ENCODE measurements at places on chromosomes 7 and 10.

DNA sequence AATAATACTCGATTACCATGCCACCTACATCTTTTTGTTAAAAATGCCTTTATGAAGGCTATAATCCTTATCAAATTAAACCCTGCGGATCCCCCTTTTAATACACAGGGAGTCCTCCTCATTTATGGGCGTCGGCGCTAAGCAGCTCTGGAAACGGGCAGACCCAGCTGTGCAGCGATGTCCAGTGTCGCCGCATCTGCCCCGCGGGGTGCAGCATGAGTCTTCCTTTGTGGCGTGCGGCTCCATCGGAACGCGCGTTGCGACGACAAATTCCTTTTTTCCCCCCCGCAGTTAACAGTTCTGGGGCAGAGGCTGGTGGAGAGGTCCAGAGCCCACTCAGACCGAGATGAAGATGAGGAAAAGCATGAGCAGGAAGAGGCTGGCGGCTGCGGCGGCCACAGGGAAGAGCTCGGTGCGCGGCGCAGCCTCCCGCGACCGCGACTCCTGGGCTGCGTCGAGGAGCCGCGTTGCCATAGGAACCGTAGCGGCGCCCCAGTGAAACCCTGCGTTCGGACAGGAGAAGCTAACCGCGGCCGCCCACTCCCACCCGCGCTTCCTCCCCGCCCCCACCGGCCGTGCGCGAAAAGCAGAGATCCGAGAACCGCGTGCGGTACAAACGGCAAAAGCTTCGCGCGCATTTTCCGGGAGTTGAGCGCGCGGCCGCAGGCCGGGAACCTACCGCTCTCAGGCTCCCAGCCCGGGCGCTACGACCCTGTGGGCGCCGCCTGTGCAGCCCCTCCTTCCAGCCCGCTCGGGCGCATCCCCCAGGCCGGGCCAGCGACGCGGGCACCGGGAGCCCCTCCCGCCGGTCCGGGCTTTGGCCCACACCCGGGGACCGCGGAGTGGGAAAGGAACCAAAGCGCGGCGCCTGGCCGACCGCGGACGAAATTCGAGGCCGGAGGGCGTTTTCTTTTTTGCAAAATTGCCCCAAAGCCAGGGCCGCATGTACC lies 130.6 kb downstream of the SPAG6 start:
- peak; percentile 23 for DNase-seq

DNA sequence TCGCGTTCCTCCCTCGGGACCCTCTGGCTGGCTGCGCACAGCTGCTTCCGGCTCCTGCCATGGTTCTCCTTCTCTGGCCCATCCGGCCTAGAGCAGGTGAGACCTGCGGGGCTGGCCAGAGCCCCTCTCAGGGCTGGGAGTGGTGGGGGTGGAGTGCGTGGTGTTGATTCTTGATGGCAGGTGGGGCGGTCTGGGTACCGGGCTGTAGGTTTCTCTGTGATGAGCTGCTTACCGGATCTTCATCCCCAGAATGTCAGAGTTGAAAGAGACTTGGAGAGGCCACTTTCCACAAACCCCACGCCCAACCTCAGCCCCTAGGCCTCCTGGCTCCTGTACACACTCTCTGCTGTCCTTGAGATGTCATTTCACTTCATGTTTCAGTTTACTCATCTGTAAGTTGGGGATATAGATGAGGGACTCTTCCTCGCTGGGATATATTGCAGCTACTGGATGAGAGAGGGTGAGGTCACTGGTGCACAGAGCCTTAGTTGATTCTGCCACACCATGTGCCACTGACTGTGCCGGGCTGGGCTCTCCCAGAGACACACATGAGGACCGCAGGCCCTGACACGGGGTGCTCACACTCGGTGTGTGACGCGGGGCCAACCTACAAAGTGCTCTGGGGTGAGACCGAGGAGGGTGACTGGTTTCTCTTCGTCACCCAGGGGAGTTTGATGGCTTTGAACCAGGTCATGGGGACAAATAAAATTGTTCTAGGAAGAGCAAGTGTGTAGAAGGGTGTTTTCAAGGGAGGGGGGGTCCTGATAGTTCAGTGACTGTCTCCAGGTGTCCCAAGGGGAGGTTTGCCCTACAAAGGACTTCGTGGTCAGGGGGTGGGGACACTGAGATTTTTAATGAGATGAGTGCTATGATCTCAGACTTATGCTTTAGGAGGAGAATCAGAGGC lies 29.5 kb downstream of the ZNF775 start:
- no peak for DNase-seq

- no peak for DNase-seq
Observed at GRCh38 chr7:123410273-123410904, 124.0 kb downstream of the IQUB start.

- no peak for DNase-seq
Observed at GRCh38 chr10:3169673-3170072, 2.9 kb downstream of the PITRM1 start.

- DNase-seq, result no peak
Observed at GRCh38 chr10:79445977-79446757, 743 bp upstream of the ZCCHC24 start.

- no peak for DNase-seq
Observed at GRCh38 chr10:111650088-111650487, 533.5 kb downstream of the GPAM start.

DNA sequence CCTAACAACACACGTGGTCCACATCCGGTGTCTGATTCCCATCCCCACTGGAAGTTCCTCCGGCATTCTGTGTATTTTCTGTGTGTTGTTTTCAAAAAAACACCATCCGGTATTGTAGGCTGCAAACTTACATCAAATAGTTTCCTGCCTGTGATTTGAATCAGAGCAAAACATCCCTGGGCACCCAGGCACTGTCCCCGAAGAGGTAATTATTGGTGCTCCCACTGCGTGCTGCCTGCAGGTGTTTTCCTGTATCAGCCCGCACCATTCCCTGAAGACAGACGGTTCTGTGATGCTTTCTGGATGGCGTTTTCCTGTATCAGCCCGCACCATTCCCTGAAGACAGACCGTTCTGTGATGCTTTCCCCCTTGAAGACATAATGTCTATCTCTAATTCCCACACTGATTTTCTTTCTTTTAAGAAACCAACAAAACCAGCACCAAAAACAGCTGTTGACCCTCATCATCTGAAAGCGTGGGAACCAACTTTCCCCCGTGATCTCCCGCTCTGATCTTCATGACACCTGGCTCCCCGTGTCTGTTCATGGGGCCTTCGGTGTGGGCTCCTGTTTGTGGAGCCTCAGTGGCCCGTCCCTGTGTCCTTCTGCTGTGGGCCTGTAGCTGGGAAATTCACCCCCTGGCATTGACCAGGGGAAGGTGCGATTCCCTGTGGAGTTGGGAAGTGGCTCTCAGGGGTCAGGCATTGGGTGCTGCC lies 205.3 kb downstream of the ADARB2 start:
- DNase-seq, result no peak

- no peak for DNase-seq
Observed at GRCh38 chr10:98300526-98301229, 32.7 kb upstream of the LOXL4 start.

DNA sequence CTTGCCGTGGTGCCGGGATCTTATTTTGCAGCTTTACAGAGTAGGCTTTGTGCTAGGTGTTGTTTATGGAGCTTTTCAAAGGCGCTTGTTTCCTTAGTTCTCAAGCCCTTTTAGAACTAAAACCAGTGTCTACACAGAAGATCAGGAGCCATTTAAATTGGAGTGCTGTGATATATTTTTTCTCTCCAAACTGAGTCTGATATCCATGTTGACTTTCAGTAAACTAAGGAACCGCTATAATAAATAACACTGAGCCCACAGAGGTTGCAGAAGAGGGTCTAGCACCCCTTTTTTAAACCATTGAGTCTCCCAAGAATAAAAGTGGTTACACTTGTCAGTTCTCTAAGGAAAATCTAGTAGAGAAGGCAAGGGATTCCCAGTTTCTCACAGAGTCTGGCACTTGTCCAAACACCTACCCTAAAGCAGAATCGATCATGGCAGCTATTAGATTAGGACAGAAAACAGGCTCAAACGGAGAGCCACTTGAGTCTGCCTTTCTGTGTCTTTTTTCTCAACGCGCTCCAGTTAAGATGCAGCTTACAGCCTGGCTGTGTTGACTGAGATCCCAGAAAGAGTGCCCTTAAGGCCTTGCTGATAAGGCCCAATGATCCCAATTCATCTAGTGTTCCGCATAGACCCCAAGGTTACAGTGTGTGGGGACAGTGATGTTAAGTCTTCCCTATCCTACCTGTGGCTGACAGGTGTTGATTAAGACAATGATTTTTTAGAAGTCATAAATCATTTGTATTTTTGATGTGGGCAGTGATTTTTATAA lies 804 bp downstream of the TMEM106B start:
- no peak for DNase-seq

DNA sequence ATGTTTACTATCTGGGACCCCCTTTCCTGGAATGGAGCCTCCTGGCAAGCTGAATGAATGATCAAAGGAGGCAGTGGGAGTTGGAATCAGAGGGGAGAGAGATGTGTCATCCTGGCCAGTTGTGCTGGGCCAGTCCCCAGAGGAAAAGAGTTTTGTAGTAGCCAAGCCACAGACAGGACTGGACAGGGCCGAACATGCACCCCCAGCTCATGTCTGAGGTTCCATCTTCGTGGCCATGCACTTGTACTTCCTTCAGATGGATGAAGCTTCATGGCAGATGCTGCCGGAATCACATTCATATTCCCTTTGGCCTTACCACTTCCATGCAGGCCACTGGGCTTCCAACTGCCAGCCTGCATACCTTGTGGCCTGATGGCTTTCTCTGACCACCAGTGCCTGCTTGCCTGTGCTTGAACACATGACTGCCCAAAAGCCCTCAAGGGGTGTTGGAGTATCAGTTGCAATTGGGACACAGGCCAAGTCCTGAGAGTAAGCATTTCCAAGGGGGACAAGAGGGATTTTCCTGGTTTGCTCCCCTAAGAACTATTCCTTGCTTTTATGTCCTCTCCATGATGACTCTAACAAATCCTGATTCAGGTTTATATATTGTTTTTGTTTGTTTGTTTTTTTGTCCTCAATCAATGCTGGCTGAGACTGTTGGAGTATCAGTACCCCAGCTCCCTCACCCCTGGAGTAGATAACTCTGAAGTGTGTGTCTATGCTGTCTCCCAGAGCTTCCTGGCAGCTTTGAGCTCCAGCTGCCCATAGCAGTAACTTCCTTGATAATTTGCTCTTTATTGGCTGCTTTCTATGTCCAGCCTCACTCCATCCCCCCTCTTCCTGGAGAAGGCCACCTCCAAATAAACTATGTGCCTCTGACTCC lies 63.6 kb downstream of the TMEM130 start:
- no peak for DNase-seq

DNA sequence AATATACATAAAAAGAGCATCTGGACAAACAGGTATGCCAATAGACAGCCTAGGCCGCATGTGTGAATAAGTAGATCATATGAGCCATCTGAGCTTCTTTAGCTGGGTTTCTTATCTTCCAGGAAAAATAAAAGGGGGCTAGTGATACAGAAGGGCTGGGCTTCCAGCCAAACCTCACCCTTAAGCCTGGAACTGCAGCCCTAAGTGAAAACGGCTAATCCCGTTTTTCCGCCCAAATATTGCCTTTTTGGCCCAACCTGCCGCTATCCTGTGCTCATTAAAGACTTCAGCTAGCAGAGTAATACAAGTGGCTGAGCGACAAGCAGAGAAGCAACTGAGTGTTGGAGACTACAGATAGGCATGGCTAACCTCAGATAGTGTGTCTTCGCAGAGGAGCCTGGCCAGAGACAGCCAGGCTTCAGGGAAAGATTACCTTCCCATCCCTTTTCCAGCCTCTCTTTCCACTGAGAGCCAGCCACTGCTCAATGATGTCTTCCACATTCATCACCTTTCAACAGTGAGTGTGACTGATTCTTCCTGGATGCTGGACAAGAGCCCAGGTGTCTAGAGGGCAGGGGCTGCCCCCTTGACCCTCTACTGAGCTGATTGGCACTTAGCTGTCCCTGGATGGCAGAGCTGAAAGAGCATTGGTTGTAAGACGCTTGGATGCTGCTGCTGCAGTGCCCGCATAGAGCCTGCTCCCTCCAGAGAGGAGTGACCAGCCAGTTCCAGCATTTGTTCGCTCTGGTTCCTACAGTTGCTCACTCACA lies 108.9 kb downstream of the ITGB8 start:
- no peak for DNase-seq

GRCh38 chr10:71685554-71686232 lies 33.9 kb downstream of the C10orf105 start:
- no peak for DNase-seq

GRCh38 chr7:148856578-148856881 lies 27.6 kb downstream of the EZH2 start:
- no peak for DNase-seq

- no peak for DNase-seq
Observed at GRCh38 chr7:24778543-24779282, 21.4 kb upstream of the GSDME start.

DNA sequence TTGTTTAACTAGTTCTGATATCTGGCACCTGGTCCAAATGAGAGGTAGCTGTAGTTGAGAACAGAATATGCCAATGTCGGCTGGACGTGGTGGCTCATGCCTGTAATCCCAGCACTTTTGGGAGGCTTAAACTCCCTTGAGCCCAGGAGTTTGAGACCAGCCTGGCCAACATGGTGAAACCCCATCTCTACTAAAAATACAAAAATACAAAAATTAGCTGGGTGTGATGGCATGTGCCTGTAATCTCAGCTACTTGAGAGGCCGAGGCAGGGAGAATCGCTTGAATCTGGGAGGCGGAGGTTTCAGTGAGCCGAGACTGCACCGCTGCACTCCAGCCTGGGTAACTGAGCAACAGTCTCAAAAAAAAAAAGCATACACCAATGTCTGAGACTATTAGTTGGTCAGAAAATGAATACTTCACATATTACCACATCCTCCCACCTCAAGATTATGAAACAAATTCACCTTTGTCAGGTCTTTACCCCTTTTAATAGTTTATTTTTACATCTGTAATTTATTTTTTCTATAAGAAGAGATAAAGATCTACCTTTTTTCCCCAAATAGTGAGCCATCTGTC lies 38.8 kb downstream of the EPC1 start:
- no peak for DNase-seq

DNA sequence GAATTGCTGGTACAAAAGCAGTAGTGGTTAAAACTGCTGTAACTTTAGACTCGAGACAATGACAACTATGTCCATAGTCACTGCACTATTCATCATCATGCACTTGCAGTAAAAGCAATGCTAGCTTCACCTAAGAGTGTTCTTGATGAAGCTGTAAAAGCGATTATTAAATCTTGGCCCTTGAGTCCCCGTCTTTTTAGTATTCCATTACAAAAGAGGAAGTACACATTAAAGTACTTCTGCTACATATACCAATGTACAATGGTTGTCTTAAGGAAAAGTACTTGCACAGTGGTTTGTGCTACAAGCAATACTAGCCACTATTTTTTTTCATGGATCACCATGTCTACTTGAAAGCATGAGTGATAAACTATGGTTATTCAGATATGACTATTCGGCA lies 78.3 kb downstream of the ATAD1 start:
- DNase-seq, result no peak

- no peak for DNase-seq
Observed at GRCh38 chr10:3919709-3920308, 134.8 kb upstream of the KLF6 start.

DNA sequence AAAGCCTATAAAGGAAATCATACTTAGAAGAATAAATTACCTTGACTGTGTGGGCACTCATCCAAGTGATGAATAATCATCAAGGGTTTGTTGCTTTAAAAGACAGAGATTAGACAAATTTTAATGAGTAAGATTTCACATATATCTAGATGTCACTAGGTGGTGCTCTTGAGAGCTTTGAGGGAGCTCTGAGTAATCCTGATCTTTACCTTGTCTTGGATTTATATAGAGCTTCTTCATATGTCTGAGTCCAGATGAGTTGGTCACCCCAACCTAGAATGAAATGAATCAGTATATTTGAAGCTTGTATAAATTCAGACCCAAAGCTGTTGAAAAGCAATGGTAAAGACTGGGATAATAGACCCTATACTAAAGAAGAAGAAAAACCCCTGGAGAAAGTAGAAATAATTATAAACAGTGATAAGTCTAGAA lies 3.7 kb downstream of the AGR2 start:
- no peak for DNase-seq

- DNase-seq, result no peak
Observed at GRCh38 chr10:86260564-86260963, 106.0 kb downstream of the GRID1 start.

Measured in stimulated activated CD4-positive, alpha-beta T cell treated with anti-CD3 and anti-CD28 coated beads, Interleukin-2, amount 100 ng/mL, for 4 hours (primary cell).